CD14-positive monocyte (primary cell): ENCODE measurements at places on chromosomes 16 and 17.

GRCh38 chr17:28810437-28810836 is 32.2 kb downstream of the FAM222B start:
- DNase-seq = no peak

- DNase-seq = peak; percentile 50
Measured at GRCh38 chr16:19524616-19525384, 1.1 kb downstream of the CCP110 start.

DNA sequence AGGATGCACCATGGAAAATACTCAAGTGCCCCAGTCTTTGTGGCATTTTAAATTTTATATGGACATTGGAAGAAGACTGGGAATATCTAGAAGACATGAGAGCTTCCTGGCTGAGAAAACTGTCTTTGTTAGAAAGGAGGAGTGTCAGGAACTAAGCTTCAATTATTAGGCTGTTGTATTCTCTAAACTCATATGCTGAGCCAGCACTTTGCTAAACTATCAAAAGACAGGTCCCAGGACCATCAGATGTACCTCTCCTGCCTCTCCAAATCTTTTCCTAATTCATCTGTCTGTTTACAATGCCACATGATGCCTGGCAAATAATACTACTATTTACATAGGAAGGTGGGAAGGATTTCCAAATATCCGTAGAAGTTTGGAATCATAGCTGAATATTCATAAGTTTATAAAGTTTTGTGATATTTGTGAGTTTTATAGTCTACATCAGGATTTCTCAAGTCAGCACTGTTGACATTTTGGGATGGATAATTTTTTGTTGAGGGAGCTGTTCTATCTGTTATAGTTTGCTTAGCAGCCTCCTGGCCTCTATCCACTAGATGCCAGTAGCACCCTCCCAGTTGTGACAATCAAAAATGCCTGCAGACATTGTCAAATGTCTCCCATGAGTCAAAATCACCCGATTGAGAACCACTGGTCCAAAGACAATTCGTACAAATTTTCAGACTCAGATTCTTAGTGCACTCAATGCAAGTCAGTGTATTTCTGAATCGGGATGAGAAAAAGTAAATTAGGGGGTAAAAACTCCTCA is 61.2 kb upstream of the NETO2 start:
- no peak for DNase-seq

- DNase-seq = no peak
Measured at GRCh38 chr17:82914375-82914774, 74.6 kb upstream of the ZNF750 start.

DNA sequence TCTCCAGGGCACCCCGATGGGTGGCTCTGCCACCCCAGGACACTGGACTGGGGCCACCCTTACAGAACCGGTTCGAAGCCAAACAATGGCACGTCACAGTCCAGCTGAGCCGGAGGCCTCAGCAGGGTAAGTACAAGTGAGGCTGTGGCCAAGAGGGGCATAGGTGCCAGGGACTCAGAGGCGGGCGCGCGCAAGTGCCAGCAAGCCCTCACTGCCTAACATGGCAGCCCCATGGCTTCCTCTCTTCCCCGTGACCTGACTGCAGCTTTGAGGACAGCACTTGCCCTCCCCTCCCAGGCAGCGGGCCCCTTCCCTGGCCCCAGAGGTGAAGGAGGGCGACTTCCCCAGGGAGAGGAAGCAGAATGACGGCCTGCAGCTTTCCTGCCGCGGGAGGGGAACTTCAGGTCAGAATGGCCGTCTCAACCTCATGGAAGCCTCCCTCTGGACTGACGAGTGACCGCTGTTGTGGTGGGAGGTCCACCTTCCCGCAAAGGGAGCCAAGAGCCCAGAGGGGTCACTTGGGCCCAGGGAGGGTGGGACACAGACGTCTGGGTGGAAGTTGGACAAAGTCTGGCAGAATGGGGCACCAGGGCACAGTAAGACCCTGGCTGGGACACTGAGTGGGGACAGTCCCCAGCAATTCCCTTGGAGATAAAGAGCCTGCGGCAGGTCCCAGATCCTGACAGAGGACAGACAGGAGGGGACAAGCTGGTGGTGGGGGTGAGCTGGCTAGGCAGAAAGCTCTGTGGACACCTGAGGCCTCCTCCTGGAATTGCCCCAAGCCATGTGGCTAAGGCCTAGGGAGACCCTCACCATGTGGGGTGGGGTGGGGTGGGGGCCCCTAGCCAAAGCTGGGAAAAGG is 52.1 kb upstream of the TOB1 start:
- DNase-seq = peak; percentile 64

- no peak for DNase-seq
Measured at GRCh38 chr16:66923866-66924265, 1.5 kb downstream of the RRAD start.

DNA sequence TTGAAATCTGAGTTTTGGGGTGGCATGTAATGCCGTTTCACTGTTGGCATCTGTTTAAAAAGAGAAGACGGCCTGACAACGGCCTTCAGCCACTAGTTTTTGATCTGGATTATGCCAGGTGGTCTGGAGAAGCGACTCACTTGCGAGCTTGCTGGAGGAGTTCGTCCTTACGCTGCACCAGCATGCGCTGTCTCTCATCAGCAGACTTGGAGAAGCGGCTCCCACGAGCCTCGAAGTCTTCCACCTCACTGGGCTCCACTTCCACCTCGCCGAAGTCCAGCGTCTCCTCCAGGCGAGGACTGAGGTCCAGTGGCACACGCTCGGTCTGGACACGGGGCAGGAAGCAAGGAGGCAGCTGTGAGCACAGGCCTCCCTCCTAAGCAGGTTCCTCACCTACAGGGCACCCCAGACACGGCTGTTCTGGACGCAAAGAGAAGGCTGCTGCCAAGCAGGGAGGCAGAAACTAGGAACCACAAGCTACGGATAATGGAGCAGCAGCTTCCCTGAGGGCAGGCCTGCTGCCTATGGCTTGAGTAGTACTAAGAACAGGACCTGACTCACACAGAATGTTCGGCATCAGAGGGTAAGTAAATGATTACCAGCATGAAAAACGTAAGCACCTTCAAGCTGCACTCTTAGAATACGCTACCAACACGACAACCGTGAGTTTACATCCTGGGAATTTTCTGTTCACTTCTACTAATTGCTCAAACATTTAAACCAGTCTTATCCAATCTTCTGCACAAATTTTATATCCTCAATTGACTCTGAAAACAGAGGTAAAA is 61.4 kb downstream of the AMFR start:
- DNase-seq = no peak

- DNase-seq = no peak
Measured at GRCh38 chr17:61393904-61394629, 5.6 kb upstream of the TBX2 start.

GRCh38 chr17:40952661-40953060 is 14.1 kb downstream of the KRT39 start:
- DNase-seq = peak; percentile 49

DNA sequence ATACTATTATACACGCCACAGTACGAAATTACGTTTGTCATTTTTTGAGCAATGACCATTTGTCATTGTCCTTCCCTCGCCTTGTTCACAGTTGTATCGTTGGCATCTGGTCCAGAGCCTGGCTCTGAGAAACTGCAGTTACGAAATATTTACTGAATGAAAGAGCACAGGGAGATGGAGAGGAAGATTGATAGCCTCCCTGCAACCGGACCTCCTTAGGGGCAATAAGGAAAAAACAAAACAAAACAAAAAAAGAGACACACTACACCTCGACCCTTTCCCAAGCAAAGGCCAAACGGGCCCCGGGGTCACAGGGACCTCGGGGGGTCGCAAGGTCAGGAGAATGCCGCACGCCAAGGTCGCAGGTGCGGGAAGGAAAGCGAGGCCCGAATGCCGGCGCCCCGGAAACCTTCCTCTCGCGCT is 857 bp downstream of the GOT2 start:
- no peak for DNase-seq

GRCh38 chr17:34443619-34444469 is 80.8 kb upstream of the CCL1 start:
- DNase-seq = peak; percentile 11

DNA sequence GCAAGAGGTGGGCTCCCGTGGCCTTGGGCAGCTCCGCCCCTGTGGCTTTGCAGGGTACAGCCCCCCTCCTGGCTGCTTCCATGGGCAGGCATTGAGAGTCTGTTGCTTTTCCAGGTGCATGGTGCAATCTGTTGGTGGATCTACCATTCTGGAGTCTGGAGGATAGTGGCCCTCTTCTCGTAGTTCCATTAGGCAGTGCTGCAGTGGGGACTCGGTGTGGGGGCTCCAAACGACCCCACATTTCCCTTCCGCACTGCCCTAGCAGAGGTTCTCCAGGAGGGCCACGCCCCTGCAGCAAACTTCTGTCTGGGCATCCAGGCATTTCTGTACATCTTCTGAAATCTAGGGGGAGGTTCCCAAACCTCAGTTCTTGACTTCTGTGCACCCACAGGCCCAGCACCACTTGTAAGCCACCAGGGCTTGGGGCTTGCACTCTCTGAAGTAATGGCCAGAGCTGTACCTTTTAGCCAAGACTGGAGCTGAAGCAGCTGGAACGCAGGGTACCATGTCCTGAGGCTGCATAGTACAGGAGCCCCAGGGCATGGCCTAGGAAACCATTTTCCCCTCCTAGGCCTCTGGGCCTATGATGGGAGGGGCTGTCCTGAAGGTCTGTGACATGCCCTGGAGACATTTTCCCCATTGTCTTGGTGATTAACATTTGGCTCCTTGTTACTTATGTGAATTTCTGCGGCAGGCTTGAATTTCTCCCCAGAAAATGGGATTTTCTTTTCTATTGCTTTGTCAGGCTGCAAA is 6.0 kb downstream of the PRKAR1A start:
- no peak for DNase-seq

- no peak for DNase-seq
Measured at GRCh38 chr16:83715217-83715920, 92.4 kb upstream of the HSBP1 start.

DNA sequence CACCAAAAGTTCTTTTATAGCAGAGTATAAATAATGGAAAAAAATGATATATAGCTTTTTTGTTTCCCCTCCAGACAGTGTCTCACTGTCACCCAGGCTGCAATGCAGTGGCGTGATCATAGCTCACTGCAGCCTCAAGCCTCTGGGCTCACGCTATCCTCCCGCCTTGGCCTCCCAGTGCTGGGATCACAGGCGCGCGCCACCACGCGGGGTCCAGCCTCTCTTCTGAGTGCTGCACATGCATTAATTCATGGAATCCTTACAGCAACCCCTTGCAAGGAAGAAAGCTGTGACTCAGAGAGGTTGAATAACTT is 18.0 kb upstream of the ZNF629 start:
- no peak for DNase-seq

- DNase-seq = no peak
Measured at GRCh38 chr16:28865001-28865688, 1.5 kb downstream of the SH2B1 start.

DNA sequence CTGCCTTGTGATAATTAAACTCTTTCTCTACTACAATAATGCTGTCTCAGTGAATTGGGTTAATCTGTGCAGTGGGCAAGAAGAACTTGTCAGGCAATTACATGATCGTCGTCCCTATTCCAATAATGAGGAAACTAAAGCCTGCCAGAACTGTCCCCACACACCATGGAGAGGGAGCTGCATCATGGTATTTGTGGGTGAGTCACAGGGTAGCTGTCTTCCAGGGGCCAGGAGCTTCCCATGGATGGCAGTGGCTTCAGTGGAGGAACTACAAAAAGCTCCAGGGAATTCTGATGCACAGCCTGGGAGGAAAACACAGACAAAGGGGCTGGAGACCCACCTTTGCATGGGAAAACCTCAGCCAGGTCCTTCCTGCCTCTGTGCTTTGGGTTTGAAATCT is 83.3 kb upstream of the C16orf82 start:
- DNase-seq = no peak

GRCh38 chr17:21213638-21214014 is 335 bp downstream of the TMEM11 start:
- DNase-seq = peak; percentile 66
